ENCODE measurements at places on chromosomes 13 and 19.

DNA sequence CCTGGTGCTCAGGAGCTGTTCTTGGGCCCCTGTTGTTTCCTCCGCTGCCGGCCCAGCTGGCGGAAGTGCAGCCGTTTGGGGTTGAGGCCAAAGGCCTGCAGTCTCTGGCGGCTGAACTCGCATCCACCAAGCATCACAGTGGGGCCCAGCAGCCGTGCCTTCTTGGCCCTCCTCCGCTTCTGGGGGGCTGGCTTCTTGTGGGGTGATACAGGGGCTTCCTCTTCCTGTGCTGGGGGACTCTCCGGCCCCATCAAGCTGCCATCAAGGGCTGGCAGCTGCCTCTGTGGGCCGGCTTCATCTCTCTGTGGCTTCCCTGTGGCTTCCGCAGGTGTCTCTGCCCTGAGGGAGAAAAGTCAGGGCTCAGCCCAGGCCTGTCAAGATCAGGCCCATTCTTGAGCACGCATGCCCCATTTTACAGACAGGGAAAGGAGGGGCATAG, 10.3 kb downstream of the ATG4D start:
- DNase-seq, result no peak

DNA sequence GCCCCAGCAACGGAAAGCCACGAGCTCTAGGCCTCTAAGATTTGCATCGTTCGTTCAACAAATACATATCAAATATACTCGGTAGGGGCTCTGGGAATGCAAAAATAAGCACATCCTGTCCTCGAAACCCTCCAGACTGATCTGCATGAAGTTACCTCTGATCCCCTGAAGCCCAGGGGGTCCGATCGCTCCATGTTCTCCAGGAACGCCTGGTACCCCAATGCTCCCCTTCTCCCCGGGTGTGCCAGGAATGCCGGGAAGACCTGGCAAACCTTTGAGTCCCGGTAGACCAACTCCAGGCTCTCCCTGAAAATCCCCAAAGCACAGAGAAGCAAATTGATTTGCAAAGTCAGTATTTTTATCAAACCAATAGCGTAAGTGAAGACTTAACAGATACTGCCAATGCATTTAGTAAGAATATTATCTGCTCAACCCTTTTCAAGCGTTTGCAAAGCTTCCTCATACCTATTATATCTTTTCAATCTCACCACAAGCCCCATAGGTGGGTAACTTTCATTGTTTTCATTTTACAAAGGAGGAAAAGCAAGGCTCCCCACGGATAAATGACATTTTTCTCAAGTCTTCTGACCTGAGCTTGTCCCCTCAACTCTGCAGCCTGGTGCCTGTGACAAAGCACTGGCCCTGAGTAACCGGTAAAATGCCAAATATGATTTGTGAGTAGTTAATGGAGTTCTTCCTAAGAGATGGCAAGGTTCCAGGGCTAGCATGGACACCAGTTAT, 127.7 kb downstream of the COL4A1 start:
- no peak for DNase-seq

DNA sequence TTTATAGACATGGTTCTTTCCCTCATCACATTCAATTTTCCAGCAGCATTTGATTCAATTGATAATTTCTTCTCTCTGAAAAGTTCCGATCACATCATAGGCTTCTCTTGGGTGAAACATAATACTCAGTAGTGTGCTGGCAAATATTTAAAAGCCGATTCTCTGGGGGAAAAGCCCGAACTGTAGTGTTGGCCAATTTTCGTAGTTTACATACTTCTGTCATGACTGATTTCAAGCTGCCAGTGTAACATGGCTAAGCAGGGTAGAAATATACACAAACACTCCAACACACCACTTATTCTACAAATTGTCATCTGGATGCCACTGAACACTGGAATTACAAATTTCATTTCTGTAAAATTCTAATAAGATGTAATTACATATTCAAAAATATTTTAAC, 56.1 kb upstream of the FREM2 start:
- no peak for DNase-seq

DNA sequence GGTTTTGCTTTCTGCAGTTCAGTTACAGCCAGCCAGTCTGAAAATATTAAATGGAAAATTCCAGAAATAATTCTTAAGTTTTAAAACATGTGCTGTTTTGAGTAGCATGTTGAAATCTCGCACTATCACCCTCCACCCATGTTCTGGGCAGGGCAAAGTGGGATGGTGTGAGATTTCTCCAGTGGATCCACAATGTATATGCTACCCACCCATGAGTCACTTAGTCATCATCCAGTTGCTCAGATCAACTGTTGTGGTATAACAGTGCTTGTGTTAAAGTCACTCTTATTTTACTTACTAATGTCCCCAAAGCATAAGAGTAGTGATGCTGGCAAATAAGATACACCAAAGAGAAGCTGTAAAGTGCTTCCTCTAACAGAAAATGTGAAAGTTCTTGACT, 56.4 kb downstream of the CYSLTR2 start:
- no peak for DNase-seq

DNA sequence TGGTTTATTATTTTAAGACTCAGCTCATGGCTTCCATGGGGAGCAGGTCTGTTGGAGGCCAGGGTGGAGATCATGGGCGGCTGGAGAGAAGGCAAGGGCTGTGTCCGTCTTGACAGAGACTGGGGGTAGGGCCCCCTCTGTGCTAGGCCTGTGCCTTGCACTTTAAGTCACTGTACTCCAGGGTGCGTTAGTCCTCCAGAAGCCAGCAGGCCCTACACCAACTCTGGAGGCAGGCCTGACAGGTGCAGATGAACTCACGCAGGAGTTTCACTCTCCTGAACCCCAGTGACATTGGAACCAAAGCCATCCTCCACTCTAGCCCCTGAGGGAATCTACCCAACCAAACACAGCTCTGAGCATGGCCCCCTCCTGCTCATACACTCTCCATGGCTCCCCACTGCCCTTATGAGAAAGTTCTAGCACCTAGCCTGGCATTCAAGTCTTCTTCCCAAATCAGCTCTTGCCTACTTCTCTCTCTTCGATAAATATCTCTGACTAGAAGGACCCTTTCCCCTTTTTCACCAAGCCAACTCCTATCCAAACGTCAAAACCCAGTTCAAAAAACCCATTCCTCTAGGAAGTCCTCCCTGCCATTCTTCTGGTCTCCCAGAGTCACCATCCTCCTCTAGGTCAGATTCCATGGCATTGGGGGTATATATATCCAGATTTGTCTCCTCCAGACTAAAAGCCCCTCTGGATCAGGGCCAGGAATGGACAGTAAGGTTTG, 15.1 kb downstream of the MEF2B start:
- no peak for DNase-seq

DNA sequence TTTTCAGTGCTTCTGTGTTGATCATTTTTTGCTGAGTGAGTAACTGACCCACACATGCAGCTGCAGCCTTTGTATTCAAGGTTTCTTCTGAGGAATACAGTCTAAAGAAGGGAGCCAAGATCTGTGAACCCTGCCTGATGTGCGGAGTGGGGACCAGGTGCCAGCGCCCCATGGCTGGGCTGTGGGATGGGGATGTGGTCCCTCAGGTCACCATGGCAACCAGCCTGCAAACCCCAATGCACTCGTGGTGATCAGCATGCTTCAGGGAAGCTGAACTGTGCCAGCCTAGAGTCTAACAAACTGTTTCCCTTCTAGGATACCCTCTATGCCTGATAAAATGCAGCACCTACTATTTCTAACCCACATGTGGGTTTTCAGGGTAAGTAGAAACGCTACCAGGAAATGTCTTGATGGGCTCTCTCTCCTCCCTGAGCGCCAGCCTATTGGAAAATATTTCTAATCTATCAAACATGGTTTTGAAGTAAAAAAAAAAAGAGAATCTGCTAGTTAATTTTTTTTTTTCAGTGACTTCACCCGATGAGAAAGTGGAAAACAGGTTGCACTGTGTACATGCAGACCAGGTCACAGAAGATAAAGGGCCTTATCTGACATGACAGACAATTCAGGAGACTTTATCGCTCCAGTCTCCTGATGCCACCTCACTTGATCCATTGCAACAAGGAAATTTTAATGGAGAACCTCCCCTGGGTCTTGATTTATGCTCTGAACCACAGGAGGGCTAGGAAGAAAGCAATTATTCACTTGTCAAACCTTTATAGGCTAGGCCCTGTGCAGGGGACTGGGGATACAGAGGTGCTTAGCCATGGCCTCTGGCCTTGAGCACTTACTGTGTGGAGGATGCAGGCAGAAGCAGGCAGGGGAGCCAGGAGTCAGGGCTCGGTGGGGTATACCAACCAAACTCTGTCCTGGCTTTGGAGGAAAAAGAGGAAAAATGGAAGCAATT, 51.1 kb downstream of the RASL11A start:
- no peak for DNase-seq

GRCh38 chr13:96632536-96633320, 361.5 kb downstream of the OXGR1 start:
- no peak for DNase-seq

DNA sequence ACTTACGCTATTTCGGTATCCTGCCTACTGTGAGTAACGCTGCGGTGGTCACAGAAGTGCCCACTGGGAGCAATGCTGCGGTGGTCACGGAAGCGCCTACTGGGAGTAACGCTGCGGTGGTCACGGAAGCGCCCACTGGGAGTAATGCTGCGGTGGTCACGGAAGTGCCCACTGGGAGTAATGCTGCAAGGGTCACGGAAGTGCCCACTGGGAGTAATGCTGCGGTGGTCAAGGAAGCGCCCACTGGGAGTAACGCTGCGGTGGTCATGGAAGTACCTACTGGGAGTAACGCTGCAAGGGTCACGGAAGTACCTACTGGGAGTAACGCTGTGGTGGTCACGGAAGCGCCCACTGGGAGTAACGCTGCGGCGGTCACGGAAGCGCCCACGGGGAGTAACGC, 52.1 kb upstream of the SOX1 start:
- no peak for DNase-seq

- no peak for DNase-seq
Measured at GRCh38 chr13:97233499-97233898, 11.4 kb downstream of the MBNL2 start.

GRCh38 chr13:51269039-51269438, 46.8 kb downstream of the FAM124A start:
- no peak for DNase-seq

DNA sequence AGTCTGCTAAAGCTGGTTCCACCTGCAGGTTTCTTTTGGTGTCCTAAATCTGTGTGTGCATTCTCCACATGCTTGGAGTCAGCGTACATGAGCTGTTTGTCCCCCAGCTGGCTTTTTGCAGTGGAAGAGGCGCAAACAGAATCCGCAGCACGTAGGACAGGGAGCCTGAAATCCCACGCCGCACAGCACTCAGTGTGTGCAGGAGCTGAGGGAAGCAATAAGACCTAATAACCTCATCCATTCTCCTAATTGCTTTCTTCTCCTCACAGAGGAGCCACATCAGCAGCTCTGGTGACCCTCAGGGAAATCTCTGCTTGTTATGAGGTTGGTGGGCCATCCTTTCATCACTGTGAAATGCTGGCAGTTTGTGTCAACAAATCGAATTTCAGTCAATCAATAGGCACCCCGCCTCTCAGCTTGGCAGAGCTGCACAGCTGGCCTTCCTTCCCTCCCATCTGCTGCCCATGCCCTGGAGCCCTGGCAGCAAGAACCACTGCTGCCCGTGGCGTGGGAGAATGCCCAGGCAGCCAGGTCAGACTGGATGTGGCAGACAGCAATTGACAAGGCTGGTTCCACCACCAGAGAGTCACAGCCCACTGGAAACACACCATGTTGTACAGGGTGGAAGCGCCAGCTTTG, 136.7 kb downstream of the ZDHHC20 start:
- DNase-seq, result no peak

DNA sequence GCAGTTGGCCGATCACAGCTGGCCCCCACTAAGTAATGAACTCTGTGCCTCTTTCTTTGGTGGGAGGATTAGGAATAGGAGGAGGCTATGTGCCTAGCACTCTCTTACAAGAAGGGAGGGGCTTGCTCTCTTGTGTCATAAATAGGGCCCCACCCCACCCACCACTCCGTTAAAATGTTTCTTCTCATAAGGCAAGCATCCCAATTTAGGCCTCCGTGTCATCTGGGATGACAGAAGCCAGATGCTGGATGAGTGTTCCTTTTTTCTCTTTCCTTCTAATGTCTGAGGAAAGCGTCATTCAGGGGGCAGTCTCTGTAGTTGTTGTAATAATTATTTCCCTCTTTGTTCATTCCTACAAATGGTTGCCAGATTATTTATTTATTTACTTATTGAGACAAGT, at the start of gene LIPE:
LIPE (minus strand) TSS at position 76 of the 400 bp plus-strand sequence. CDS start 239 bp downstream, outside the sequence.
- no peak for DNase-seq

DNA sequence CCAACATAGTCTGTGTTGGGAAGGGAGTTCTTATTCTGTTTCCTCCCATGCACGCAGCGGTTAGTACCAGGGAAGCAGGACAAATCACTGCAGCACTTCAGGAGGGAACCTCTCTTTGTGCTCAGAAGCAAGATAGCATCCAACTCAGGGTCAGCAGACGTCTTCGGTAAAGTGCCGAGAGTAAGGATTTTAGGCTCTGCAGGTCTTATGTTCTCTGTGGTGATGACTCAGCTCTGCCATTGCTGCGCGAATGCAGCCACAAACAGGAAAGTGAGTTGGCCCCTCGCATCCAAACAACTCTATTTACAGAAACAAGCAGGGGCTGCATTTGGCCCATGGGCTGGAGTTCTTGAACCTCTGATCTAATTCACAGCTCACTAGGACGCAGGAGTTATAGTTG, 122.1 kb upstream of the SPATA13 start:
- DNase-seq, result no peak

DNA sequence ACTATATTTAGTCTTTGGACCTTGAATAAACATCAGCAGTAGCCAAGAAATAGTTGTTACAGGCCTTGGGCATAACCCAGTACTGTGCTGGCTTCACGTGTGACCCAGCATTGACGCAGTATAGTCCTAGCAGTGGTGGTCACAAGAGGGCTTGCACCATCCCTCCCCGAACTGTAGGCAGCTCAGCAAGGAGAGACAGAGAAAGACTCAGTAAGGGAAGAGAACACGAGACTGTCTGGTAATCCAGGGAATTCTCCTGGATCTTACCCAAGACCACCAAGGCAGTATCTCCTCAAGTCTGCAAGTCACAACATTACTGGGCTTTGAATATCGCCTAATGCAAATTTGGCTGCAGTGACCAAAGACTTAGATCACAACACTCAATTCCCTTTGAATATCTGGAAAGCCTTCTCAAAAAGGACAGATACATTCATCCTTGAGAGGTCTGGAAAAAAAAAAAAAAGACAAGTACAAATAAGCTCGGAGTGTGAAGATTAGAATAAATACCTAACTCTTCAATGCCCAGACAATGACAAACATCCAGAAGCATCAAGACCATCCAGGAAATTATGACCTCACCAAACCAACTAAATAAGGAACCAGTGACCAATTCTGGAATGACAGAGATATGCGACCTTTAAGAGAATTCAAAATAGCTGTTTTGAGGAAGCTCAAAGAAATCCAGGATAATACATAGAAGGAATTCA, 39.7 kb downstream of the CAB39L start:
- DNase-seq, result no peak

- DNase-seq, result no peak
Measured at GRCh38 chr13:114144606-114145244, 12.3 kb upstream of the RASA3 start.
